ENCODE measurements at places on chromosomes 12 and 14.
A peak's percentile ranks its signal among the peaks of the same experiment; 100 is the strongest.

GRCh38 chr14:72634691-72635616 lies 258.9 kb downstream of the DPF3 start:
- DNase-seq: no peak

DNA sequence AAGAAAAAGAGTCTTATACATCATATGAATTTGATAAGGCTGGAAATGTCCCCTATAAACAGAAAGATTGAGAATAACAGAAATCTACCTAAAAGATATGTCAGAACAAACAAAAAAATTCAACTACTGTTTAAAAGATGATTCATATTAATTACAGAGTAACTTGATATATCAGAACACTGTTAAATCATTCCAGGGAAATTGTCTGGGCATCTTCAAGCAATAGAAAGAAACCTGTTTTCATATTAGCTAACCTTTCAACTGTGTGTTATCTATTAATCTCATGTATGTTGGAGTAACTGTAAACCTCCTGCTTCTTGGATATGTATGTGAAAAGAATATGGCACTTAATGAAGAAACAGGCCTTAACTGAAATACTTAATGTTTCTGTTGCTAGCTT lies 96.7 kb downstream of the NUBPL start:
- DNase-seq: no peak

- no peak for DNase-seq
Observed at GRCh38 chr12:127500512-127501035, 766.4 kb upstream of the TMEM132C start.

DNA sequence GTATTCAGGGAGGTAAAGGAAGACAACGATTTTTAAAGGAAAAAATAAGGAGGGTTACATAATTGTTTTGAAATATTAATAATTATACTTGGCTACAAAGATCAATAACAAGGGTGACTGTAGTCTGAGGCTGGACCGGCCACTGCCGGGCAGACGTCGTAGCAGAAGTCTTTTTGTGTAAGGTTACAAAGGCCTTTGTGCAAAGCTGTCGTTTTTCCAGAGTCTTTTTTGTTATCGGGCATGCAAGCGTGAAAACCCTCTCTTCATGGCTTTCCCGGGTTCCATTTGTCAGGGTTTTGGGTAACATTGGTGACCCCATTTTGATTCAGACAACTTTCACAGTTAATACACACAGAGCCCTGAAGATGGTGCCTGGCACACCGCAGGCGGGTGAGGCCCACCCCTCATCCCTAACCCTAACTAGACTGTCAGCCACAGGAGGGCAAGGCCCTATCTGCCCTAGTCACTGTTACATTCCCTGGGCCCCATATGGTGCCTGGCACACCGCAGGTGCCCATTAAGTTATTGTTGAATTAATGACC lies 31.3 kb downstream of the RILPL1 start:
- no peak for DNase-seq

- no peak for DNase-seq
Observed at GRCh38 chr12:41188841-41189394, 798 bp downstream of the PDZRN4 start.

DNA sequence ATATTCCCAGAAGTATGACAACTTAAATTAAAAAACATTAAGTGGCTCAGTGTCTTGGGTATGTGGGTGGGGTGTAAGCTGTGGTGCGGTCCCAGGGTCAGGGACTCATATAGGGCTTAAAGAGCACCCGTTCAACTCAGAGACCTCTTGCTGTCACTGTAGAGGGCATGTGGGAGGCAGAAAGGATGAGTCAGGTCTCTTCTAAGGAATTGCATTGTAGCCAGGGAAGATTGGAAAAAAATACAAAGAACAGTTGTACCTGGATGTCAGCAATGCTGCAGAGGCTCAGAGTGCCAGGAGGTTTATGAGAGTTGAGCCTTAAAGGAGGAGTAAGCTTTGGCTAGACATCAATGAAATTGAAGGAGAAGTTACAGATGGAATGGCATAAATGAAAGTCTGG lies 104.1 kb downstream of the MYRFL start:
- no peak for DNase-seq

DNA sequence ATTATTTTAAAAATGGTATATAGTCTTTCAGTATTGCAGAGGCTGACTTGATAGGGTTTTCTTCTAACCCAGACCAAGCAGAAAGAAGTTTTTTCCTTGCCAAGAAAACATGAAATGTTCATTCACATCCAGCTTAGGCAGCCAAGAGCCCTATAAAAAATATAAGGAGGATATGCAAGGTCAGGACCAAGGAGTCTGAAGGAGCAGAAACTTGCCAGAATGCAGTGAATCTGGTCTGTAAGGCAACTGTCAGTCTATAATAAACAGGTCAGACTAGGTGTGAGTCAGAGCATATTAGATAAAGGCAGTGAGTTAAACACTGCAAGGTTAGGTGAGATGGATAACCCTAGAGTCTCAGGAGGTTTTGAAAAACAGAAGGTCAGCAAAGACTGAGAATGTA lies 645.5 kb downstream of the C12orf50 start:
- DNase-seq: peak; percentile 11

DNA sequence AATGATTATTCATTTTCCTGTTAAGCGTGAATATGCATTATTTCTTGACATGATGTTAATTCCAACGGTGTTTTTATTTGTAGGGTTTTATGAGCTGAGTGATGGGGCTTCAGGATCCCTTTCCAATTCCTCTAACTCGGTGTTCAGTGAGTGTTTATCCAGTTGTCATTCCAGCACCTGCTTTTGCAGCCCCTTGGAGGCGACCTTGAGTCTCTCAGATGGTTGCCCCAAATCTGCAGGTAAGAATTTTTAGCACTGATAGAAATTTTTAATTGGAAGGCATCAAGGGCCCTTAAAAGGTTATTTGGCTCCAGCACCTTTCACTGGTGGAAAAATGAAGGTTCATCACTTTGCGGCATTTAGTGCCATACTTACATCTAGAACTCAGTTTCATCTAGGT lies 3.7 kb downstream of the DACT1 start:
- DNase-seq: no peak

- DNase-seq: no peak
Observed at GRCh38 chr12:80917651-80918050, 20.1 kb downstream of the LIN7A start.

- DNase-seq: no peak
Observed at GRCh38 chr14:52852810-52853521, 61.6 kb upstream of the GNPNAT1 start.

- DNase-seq: no peak
Observed at GRCh38 chr12:100391856-100392255, 35.0 kb downstream of the SLC17A8 start.

DNA sequence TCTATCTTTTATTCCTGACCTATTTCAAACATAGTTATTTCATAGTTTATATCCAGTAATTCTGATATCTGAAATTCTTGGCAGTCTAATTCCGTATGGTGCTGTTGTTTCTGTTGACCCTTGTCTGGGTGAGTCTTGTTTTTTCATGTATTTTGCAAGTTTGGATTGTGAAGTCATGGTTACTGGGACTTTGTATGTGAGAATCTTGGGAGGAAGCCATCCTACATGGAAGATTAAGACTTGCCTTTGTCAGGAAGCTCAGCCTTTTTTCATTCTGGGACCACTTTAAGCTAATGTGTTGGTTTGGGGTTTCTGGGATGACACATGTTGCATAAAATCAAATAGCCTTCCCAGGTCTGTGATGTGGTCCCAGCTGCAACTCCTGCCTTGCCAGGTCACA lies 191.6 kb upstream of the E2F7 start:
- no peak for DNase-seq

GRCh38 chr14:36605506-36605857 lies 23.1 kb upstream of the NKX2-8 start:
- no peak for DNase-seq

GRCh38 chr12:115946867-115947695 lies 330.4 kb downstream of the MED13L start:
- no peak for DNase-seq

DNA sequence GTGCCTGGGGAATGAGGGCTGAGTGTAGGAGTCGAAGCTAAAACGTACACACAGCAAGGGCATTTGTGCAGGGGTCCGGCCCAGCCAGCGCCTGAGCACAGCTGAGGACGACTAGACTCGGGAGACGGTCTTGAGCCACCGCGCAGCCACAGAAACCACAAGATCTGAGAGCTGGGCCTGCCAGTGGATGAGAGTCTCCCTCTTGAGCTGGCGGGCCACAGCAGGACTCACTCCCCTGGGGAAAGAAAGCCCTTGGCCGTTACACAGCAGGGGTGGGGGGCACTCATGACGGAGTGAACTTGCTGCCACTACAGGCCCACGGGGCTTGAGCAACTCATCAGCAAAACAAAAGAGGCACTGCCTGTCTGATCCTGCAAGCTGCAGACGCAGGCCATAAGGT lies 23.0 kb downstream of the STX2 start:
- DNase-seq: no peak

- DNase-seq: no peak
Observed at GRCh38 chr14:103101257-103101962, 6.9 kb downstream of the EXOC3L4 start.

GRCh38 chr12:67764055-67764454 lies 115.5 kb downstream of the DYRK2 start:
- no peak for DNase-seq

GRCh38 chr12:6953442-6954315 lies 2.5 kb downstream of the PTPN6 start:
- no peak for DNase-seq

- DNase-seq: no peak
Observed at GRCh38 chr12:85457016-85457415, 177.0 kb downstream of the ALX1 start.

- DNase-seq: no peak
Observed at GRCh38 chr14:53153702-53154112, 584 bp upstream of the DDHD1 start.

- DNase-seq: no peak
Observed at GRCh38 chr14:23172096-23172495, 11.4 kb downstream of the SLC7A8 start.

GRCh38 chr14:54538055-54538454 lies 28.3 kb downstream of the CGRRF1 start:
- DNase-seq: no peak

DNA sequence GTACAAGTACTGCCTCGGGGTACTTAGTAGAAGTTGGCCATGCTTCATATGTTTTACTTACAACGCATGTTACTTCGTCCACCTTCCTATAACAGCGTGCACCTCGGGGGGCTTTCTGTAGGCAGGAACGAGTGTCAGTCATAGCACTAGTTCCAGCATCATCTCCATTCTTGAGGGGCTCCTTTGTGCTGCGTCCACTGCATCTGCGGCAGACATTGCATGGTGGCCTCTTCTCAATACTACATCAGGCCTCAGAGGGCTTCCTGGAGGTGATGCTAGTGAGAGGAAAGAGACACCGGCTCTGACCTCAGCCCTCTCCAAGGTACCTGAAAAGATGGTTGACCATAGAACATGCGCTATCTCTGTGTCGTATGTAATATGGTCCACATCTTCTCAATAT lies 121.2 kb upstream of the RTL1 start:
- DNase-seq: no peak

DNA sequence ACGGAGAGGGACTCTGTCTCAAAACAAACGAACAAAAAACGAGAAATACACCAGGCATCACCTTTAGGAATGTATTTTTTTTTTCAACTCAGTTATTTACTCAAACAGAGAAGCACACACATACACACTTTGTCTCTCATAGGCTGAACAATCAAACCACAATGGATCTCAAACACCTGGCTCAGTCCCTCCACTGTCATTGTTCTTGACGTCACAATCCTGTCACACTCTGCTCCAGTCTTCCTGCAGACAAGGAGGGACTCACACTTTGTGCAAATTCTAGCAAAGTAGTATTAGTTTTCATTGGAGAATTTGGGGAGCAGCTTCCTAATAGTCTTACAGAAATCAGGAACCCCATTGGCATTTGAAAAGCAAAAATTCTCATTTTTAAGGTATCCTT lies 727.8 kb downstream of the BCL11B start:
- no peak for DNase-seq

GRCh38 chr12:45034861-45035265 lies 16.0 kb downstream of the DBX2 start:
- no peak for DNase-seq

- DNase-seq: no peak
Observed at GRCh38 chr12:6667559-6668210, 4.8 kb upstream of the ING4 start.

- DNase-seq: peak; percentile 79
Observed at GRCh38 chr12:106154751-106155273, 16.1 kb upstream of the NUAK1 start.

DNA sequence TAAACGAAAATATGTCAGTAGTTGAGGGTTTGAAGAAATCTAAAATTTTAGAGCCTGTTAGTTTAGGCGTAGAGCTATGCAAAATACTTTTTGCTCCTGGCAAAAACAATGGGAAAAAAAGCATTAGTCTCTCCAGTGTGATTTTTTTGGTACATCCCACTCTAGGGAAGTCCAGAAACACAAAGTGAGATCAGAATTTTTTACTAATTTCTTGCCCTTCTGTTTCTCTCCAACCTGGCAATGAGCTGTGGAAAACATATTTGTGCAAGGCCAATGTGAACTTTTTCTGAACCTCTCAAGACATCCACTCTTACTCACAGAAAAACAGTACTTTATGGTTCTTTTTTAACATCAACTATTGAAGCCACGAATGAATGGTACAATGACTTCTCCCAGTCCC lies 56.9 kb upstream of the DCN start:
- DNase-seq: no peak

- DNase-seq: no peak
Observed at GRCh38 chr12:109821968-109822367, 11.2 kb downstream of the TRPV4 start.

DNA sequence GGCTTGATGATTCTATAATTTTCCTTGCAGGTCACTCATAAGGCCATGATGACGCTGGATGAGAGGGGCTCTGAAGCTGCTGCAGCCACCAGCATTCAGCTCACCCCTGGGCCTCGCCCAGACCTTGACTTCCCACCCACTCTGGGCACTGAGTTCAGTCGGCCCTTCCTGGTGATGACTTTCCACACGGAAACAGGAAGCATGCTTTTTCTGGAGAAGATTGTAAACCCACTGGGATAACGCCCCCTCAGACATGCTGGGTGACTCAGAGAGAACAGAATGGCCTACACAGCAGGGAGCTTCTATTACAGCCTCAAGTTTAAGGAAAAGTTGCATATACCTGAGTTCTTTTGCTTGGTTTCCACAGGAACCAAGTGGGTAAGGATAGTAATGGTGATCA lies 34.3 kb downstream of the SERPINA3 start:
- DNase-seq: no peak

GRCh38 chr12:105552056-105552455 lies 221.6 kb downstream of the C12orf75 start:
- no peak for DNase-seq

- no peak for DNase-seq
Observed at GRCh38 chr12:48946205-48946604, 11.1 kb downstream of the ARF3 start.

Data from kidney (tissue), 22 donors.